ENCODE measurements at places on chromosomes 7 and 10.

DNA sequence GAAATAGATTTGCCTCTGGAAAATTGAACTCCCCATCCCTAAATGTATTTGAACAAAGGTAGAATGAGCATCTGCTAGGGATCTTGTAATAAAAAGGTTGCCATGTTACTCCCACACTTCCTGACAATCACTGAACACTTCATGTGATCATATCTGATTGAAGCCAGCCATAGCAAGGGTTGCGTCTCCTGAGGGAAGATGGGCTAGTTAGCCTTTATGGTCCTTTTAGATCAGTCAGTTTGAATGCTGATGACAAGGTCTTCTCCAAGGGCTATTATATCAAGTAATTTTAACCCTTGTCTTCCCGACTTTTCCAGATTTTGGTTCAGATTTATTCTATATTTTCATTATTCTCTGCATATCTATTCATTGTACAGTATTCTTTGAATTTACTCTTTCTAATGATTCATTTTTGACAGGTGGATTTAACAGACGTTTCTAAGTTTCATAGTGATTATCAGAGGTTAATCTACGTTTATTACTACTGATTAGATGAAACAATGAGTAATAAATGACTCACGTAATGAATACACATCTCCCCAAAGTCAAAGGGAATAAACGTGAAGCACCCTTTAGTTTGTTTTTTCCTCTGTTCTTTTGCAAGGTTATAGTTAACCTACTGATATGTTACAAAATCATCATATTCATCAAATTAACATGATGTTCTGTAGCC lies 28.1 kb downstream of the CSGALNACT2 start:
- no peak for DNase-seq

GRCh38 chr7:86863452-86863851 lies 196.0 kb downstream of the ELAPOR2 start:
- DNase-seq: no peak

DNA sequence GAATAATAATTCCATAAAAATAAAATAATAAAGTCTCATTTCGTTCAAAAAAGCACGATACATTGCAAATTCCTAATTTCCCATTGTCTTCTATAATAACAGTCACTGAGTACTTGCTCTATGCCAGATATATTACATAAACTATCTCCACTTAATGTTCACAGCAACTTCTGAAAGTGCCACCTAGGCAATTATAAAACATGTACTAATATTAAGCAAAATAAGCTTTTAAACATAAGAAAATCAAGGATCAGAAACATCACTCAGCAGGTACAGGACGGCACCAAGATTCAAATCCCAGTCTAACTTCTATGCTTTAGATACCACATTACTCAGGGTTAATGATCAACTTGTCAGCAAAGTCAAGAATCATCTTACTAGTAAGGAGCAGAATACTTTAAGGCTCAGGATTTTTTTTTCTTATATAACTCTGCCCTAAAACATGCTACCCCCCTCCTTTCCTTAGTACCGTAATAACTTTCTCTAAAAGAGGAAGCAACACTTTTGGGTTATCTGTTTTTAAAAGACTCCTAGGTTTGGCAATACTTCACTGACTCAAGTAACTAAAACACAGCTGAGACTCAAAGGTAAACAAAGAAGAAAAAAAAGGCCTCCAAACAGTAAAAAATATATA lies 51.3 kb downstream of the USP6NL start:
- DNase-seq: no peak

DNA sequence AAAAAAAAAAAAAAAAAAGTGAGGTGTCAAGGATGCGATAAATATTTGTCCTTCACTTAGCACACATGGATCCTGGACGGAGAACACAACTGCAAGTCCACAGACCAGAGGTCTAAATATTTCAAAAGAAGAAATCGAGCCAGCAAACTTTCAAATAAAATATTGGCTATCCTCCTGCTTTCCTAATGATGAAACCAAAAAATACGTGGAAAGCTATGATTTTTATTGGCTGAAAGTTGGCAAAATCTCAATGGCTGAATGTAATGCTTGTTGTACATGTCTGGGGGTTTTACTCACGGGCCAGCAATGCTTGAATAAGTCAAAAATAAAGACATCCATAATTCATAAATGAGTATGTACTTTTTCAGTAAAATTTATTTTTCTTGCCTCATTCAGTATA lies 19.0 kb upstream of the MGMT start:
- DNase-seq: no peak

DNA sequence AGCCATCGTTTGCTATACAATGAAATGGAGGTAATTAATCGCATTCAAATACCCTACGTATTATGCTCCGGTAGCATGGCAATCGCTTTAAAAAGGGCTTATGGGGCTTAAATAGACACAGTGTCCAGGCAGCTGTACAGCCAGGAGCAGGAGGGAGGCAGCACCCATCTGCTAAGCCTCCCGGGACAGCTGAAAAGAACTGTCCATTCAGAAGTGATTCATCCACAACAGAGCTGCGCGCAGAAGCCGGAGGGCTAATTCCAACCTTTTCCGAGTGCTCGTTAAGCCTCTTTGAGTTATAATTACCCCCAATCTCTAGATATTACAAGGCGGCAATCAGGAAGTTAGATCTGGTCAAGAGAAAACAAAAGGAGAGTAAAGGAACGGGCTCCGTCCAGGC lies 58.3 kb downstream of the DPYSL4 start:
- DNase-seq: no peak

- DNase-seq: peak; percentile 10
Observed at GRCh38 chr7:11130012-11130411, 156.3 kb downstream of the PHF14 start.

GRCh38 chr10:18229826-18230225 lies 89.6 kb downstream of the CACNB2 start:
- DNase-seq: no peak

GRCh38 chr10:75801661-75802060 lies 370.2 kb downstream of the LRMDA start:
- no peak for DNase-seq

GRCh38 chr10:26367771-26368170 lies 70.4 kb upstream of the APBB1IP start:
- DNase-seq: no peak

GRCh38 chr10:76998451-76998850 lies 639.2 kb downstream of the KCNMA1 start:
- DNase-seq: no peak

DNA sequence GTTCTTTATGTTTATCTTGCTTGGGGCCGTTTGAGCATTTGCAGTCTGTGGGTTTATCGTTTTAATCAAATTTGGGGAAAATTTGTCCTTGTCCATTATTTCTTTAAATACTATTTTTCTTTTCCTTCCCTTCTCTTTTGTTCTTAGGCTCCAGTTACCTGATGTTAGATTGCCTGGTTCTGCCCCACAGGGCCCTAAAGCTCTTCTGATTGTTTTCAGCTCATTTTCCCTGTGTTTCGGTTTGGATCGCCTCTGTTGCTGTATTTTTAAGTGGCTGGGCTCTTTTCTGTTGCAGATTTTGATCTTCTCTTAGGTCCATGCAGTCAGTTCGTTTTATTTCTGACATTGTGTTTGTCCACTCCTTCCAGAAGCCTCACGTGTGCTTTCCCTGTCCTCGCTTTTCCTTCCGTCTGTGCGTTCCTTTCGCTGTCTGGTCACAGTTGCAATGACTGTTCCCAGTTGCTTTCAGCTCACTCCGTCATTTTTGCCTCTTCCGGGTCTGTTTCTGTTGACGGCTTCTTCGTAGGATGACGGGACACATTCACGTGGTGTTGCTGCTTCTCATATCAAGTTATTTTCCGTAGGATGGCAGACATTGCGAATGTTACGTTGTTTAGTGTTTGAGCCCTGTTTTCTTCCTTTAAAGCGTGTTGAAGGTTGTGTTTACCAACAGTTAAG lies 111.4 kb downstream of the INPP5A start:
- no peak for DNase-seq

GRCh38 chr10:4007771-4008170 lies 222.8 kb upstream of the KLF6 start:
- DNase-seq: no peak

DNA sequence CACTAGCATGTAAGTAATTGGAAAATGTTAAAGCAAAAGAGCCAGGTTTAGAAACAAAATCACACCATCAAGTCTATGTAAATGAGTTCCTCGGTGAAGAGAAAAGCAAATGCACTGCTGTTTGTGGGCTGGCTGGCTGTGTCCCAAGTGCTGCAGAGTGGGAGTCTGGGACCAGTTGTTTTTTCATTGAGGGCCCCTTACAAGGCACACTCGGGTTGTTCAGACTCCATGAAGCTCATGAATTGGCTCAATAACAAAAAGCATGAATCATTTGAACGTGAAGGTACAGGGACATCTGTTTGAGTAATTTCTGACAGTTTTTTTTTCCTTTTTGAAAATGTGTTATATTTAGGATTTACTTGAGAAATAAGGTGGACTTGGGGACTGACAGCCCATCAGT lies 28.0 kb downstream of the GRK5 start:
- DNase-seq: no peak

GRCh38 chr7:123204206-123204835 lies 4.6 kb upstream of the SLC13A1 start:
- no peak for DNase-seq

DNA sequence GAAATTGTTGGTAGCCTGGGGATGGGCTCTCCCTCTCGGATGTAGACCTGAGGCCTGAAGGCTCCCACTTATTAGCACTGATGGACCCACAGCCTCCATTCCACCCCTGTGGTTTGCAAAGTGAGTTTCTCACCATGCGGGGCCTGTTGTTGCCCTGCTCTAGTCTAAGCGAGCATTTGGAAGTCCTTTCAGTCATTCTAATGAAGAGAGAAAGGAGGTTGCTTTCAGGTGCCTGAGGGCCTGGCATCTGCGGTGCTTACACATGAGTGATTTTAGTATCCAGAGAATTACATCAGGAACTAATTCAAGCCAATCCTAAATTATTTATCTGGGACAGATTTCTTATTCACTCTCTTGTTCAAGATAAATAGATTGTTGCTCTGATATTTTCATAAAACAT lies 61.6 kb downstream of the NAMPT start:
- no peak for DNase-seq

- DNase-seq: no peak
Observed at GRCh38 chr7:150780292-150780691, 19.9 kb downstream of the TMEM176B start.

DNA sequence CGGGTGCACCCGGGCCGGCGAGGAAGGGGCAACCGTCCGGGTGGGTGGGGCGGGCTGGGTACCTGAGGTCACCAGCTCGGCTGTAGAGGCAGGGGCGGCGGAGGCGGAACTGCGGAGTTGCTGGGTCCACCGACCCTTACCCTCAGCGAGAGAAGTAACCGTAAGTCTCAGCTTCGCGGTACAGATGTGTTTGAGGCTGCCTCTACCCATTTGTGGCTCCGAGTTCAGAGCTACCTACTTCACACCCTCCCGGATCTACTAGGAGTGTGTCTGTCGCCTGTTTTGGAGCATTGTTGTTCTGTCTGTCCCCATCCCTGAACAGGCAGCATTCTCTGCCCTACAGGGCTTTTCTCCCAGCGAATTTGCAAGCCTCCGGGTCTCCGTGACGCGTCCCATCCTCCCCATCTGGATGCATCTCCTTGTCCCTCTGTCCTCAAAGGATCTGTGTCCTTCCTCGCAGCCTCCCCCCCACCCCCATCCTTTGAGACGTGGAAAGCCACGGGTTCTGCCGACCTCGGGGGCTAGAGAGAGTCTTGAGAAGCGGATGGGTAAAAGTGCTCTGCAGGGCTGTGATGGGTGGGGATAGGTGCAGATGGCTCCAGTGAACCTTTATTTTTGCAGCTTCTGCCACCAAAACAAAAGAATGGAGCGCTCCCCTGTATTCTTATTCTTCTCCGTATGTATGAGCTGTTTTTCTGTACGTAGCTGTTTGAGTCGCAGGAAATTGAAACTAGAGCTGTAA lies 757 bp downstream of the ANKIB1 start:
- no peak for DNase-seq

GRCh38 chr10:119496273-119496672 lies 46.2 kb downstream of the RGS10 start:
- no peak for DNase-seq

DNA sequence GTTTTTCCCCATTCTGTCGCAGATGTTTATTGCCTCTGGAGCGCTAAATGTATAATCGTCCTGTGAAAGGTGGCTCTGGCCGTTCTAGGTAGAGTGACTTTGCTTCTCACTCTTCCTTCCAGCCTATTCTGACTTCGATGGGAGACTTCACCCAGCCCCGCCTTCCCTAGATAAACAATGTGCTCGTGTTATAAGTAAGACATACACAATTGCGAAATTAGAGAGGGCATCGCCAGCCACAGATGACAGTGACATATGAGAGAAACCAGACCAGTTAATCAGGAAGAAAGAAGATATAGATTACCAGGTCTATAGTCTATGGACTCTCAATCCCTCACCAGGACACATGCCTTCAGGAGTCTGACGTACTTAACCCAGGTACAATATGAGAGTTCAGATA lies 1050.5 kb upstream of the AUTS2 start:
- DNase-seq: no peak

DNA sequence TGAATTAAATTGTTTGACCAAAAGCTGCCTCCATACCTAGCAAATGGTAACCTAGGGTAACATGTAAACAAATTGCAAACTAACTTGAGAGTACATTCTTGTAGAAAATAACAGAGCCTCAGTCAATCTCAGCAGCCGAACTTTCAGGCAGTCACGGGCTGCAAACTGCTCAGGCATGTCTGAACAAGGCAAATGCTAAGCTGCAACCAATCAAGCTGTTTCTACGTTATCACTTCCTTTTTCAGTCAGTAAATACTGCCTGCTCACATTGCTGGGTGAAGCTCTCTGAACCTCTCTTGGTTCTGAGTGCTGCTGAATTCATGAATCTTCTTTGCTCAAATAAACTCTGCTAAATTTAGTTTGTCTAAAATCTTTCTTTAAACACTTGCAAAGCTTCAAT lies 1212.4 kb downstream of the SORCS1 start:
- DNase-seq: no peak

- DNase-seq: peak; percentile 72
Observed at GRCh38 chr10:69061305-69062161, 26.4 kb upstream of the SRGN start.

DNA sequence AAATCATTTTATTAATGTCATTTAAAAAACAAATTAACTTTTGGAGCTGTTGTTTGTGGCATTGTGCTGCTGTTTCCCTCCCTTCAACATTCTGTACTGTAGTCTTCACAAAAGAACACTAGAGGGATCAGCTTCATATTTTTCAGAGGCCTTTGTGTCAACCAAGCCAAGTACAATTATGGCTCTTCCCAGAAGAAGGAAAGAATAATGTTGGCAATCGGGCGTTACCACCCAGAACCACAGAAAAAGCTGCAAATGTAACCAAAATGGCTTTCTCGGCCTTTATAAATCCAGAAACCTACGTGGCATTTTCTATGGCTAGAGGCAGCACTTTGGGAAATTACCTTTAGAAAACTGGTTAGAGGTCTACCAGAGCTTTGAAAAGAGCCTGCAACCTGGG lies 98.8 kb upstream of the COL1A2 start:
- no peak for DNase-seq

GRCh38 chr7:135747366-135747765 lies 1.2 kb downstream of the FAM180A start:
- no peak for DNase-seq

GRCh38 chr7:118214051-118214832 lies 10.3 kb upstream of the ANKRD7 start:
- peak; percentile 57 for DNase-seq

- no peak for DNase-seq
Observed at GRCh38 chr7:141416650-141417270, 134.4 kb upstream of the AGK start.

- no peak for DNase-seq
Observed at GRCh38 chr10:110162741-110163145, 44.7 kb upstream of the MXI1 start.
